ENCODE measurements at places on chromosomes 12 and 14.

DNA sequence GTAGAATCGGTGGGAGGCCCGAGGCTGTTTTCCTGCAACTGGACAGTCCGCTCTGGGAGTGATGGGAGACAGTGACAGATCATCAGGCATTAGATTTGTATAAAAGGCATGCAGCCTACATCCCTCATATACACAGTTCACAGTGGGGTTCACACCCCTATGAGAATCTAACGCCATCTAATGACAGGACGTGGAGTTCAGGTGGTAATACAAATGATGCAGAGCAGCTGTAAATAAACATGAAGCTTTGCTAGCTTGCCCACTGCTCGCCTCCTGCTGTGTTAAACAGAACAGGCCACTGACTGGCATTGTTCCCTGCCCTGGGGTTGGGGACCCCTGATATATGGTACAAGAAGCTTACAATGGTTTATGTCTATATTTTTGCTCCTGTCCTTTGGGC lies 179.0 kb downstream of the LRFN5 start:
- no peak for DNase-seq

GRCh38 chr14:53875324-53875897 lies 81.2 kb downstream of the BMP4 start:
- DNase-seq: no peak

DNA sequence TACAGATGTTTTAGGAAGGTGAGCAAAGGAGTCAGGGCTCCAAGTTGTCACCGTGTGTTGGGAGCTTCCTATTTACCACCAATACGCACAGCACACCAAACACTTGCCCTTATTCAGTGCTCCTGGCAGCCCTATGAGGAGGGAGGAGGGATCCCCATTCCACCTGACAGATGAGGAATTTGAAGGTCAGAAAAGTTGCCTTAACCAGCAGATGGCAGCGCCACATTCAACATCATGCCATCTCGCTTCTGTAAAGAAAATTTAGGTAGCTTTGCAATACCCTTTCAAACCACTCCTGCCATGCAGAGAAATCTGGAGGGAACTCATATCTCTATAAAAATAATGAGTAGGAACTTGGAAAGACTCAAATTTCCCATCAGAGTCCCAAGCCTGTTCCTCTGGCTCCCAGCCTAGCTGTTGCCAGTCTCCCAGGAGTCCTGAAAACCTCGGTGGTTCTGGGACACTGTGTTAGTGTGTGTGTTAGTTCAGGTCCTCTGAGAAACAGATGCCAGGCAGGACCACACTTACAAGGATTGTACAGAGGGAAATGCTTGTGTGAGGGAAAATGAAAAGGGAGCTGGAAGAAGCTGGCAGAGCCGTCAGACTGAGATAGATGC lies 410.5 kb downstream of the MED13L start:
- no peak for DNase-seq

- DNase-seq: no peak
Measured at GRCh38 chr14:103367995-103368394, 17.2 kb upstream of the MARK3 start.

DNA sequence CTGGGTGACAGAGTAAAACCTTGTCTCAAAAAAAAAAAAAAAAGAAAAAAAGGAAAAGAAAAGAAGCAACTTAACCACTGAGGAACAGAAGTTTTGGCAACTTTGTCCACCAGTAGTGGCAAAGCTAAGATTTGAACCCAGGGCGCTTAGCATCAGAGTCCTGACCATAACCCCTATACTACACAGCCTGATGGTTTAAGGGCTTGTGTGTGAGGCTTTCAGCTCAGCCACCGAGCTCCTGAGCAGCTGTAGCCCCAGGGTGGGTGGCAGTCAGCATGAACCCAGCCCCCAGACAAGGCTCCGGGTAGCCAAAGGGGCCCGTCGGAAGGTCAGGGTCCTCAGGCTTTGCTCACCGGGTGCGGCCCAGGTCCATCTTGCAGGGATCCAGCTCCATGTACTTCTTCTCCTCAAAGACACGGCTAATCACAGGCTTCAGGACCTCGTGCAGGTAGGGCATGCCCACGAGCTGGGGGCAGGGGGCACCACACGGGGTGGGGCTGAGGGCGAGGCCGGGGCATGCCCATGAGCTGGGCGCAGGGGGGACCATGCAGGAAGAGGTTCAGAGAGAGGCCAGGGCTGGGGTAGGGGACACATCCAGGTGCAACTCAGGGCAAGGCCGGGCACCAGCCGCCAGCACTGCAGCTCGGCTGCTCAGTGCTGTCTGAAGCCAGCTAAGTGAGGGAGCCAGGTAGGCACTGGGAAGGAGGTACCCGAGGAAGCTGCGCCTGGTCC lies 20.9 kb downstream of the RASAL1 start:
- DNase-seq: no peak

- DNase-seq: peak; percentile 60
Measured at GRCh38 chr14:67934087-67934486, 114.5 kb downstream of the RAD51B start.

DNA sequence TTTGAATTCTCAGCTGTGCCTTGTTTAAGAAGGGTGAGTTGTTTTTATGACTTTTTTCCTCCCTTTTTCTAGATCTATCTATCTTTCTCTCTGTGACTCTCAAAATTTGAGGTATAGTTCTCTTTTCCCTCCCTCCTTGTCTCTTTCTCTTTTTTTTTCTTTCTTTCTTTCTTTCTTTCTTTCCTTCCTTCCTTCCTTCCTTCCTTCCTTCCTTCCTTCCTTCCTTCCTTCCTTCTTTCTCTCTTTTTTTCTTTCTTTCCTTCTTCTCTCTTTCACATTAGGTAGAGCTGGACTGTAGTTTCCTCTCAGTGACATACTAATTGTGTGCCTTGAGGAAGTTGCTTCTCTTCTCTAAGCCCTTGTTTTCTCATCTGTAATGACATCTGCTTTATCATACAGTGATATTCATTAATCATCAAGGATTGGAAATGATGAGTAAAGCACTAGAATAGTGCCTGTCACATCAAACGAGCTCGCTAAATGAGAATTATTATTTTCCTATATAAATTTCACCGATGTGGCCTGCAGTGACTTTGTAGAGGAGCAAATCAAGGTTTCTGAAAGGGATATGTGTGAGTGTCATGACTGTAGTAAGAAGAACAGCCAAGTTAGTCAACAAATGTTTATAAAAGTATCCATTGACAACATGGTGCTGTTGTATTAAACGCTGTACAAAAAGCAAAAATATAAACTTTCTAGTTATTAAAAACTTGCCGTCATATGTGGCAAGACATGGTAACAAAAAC lies 78.9 kb upstream of the SLC38A2 start:
- DNase-seq: no peak

DNA sequence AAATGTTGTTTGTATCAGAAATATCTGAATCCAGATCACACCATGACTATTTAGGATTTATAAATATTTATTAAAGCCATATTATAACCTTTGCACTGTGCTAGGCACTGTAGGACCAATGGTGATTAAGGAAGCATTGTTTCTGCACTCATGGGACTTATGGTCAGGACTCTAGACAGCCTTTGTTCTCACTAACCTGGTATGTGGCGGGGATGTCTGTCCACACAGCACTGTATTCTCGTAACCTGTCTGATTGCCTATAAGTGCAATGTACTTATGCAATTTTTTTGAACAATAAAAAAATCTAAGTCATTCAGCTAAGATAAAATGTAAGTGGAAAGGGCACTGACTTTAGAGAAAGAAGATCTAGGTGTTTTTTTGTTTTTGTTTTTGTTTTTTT lies 6.7 kb upstream of the SSPN start:
- no peak for DNase-seq

DNA sequence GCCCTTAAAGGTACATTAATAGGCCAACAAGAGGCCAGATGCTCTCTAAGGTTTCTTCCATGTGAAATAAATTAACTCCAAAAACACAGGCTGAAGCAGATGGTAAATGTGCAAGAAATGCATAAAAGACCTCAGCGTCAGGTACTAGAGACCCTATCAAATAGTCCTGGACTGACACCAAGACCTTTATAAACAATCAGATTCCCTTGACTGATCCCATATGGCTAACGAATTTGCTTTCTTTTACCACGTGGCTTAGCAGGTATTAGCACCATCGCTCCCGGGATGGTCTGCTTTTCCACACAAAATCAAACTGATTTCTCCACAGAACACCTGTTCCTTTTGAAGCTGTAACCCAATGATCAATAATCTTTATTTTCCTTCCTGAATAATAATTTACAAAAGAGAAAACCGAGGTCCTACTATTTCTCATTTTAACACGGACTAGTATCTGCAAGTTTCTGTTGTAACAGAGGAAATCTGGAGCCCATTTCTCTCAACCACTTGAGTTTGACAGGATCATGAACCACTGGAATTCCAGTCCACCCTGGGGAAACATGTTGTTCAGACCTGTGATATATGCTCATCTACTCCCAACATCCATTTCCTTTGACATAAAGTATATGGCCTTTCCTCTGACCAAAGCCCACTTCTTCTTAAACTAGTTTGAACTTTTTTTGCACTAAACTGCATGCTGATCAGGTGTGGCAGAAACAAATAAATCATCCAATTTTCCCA lies 48.2 kb upstream of the DAAM1 start:
- DNase-seq: no peak

DNA sequence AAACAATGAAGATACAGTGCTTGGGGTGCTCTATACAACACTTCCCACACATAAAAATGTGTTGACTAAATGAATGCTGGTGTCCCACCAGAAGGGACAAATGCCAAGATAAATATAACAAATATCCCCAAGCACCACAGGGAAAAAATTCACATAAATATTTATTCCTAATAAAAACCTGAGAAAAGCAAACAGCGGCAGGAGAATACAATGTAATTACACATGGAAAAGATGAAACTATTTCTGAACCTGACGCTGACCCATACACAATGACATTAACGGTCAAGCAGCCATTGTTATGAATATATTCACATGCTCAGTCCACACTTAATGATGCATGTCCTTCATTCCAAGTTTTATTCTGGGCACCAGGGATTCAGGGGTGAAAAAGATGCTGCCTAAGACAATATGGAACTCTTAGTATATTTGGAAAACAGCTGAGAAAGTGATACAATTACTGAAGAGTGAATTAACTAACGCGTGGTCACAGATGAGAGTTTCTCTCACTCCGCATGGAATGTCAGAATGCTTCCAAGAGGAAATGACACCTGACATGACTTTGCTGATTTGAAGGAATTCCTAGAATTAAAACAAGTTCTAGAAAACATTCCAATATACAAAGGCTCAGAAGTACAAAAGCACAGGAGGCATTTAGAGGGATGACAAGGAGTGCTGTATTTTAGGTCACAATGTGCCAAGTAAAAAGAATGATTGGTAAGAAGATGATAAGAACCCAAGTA lies 27.9 kb upstream of the PTPRR start:
- no peak for DNase-seq

GRCh38 chr14:31216359-31216758 lies 8.8 kb upstream of the HECTD1 start:
- DNase-seq: no peak

DNA sequence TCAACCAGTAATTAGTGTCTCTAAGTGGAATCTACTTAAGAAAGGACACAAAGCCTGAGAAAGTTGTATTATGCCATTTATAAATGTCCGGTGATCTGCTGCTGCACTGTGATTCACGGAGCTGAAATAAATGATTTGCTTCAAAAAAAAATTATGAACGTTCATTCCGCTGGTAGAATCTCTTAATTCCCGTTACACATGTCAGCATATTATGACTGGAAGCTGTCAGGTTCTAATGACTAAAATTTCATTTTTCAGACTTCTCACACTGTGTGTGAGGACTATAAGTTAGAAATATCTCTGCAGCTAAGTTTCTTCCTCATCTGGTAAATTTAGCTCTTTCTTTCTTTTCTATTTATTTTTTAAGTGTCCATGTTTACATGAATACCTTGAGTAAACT lies 647.1 kb downstream of the VRK1 start:
- DNase-seq: no peak

DNA sequence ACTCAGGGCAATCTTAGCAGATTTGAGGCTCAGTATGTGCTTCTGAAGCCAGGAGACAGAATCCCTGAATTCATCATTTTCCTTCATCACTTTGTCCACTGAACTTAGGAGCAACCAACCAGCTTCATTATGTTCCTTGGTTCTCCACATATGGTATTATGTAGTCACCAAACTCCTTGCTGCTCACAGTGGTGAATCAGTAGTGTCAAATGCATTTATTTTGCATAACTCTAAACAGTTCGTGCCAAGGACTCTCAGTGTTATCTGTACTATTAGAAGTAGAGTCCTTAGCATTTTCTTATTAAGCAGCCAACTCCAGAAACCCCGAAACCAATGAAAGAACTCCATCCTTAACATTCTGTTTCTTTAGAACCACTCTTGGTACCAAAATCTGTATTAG lies 466.9 kb upstream of the RGS6 start:
- no peak for DNase-seq

GRCh38 chr12:89278862-89279261 lies 73.4 kb downstream of the DUSP6 start:
- DNase-seq: no peak

DNA sequence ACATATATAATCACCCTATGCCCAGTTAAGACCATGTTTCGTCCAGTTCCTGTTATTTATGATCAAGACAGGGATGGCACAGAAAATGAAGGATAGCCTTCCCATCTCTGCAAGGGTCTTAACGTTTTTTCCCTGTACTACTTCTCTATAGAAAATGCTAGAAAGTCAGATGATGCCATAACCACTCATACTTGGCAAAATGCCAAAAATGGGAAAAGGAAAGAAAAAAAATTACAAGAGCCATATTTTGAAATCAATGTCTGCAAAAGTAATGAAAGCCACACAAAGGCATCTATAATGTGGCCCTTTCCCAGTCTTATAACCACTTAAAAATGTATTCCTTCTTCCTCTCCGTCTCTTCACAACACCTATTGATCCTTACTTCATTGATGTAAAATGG lies 1.8 kb upstream of the MYL6B start:
- no peak for DNase-seq

- DNase-seq: no peak
Measured at GRCh38 chr12:40194846-40195245, 30.0 kb upstream of the LRRK2 start.

GRCh38 chr12:105267711-105268110 lies 31.7 kb upstream of the APPL2 start:
- DNase-seq: no peak

DNA sequence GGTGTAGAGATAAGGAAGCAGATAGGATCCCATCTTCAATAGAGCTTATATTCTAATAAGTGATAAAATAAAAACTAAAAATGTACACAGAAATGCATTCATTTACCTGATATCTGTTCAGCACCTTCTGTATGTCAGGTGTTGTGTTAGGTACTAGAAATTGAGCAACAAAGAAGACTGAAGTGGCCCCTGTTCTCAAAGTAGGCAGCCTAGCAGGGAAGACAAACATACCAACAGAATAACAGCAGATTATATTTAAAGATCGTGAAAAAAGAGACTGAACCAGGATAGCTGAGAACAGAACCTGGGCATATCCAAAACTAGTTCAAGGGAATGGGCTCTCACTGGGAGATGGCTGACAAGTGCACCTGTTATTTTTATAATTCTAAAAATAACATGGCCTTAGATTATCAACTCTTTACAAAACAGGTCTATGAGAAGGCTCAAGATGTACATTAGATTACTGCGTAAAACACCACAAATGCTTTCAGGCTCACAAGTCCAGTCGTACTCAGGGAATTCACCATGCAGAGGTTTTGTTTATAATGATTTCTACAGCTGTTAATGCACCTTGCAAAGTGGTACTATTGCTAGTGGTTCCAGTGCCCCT lies 16.4 kb downstream of the ANO6 start:
- no peak for DNase-seq

Measured in GM04504 (cell line).